Stimulated activated CD8-positive, alpha-beta memory T cell treated with anti-CD3 and anti-CD28 coated beads, Interleukin-12 subunit alpha, Interleukin-12 subunit beta, amount 100 ng/mL, for 1 hour (primary cell): ENCODE measurements at places on chromosomes 4 and X.

DNA sequence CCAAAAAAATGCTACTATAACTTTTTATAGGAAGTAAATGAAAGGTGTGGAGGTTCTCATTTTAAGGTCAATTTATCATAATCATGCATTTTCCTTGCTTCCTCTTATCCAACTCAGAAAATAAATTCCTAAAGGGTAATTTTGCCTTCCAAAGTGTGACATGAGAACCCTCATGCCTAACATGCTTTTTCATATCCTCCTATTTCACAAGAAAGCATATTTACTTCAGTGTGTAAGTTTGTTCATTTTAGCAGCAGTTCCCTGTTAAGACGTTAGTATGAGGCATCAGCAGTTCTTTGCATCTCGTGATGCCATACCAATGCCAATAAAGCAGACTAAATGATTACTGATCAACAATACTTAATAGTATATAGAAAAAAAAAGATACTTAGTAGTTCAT is 18.4 kb downstream of the WDFY3 start:
- no peak for DNase-seq

- no peak for DNase-seq
Measured at GRCh38 chrX:52378870-52379269, 10.0 kb downstream of the XAGE2 start.

GRCh38 chrX:627510-627981 is 3.0 kb upstream of the SHOX start:
- DNase-seq: no peak

- DNase-seq: no peak
Measured at GRCh38 chr4:24771241-24771640, 24.1 kb upstream of the SOD3 start.

- DNase-seq: no peak
Measured at GRCh38 chrX:154735695-154736393, 15.0 kb downstream of the GAB3 start.

DNA sequence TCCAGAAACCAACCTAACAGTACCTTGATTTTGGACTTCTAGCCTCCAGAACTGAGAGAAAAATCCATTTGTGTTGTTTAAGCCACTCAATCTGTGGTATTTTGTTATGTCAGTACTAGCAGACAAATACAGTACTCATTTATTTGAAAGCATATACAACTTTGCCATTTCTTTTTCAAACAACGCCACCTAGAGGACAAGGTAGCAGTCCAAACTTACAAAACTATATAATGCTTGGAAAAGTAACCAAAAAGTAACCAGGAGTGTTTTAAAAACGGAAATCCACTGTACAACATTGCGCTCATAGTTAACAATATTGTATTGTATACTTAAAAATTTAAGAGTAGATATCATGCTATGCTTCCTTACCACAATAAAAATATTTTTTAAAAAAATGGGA is 37.0 kb upstream of the FGF13 start:
- DNase-seq: no peak

DNA sequence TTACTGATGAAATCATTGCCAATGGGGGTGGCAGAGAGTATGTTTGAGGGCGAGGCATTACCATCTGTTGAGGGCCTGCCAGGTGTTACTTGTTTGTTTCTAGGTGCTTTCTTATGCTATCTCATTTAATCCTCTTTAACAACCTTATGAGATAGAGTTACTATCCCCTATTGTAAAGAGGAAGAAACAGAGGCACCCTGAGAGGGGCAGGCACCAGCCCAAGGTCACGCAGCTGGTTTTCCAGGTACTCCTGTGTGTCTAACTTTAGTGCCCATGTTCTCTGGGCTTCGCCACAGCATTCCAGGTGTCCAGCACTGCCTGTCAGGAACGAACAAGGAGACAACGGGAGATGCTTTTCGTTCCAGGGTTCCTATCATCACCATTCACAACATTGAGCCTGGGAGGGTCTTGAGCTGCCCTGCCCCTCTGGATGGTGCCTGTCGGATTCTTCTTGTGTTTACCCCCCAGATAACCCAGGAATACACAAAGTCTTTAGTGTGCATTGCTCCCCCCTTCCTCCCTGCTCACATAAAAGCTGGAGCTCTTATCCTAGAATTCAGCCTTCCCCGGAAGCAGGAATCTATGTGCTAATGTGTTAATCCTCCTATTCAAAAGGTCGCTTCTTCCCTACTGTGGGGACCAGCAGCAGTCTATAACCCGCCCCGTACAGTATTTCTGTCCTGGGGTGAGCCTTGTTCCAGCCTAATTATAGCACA is 24.9 kb upstream of the GPC4 start:
- DNase-seq: no peak

GRCh38 chr4:19925516-19925915 is 326.2 kb upstream of the SLIT2 start:
- DNase-seq: no peak

- no peak for DNase-seq
Measured at GRCh38 chr4:122479935-122480416, 23.5 kb upstream of the IL2 start.

GRCh38 chrX:68307769-68308168 is 125.5 kb downstream of the OPHN1 start:
- no peak for DNase-seq

- no peak for DNase-seq
Measured at GRCh38 chr4:13533670-13534343, 10.5 kb downstream of the NKX3-2 start.

GRCh38 chrX:23394421-23394820 is 59.8 kb downstream of the PTCHD1 start:
- DNase-seq: no peak

- no peak for DNase-seq
Measured at GRCh38 chr4:8198206-8198905, 734 bp upstream of the SH3TC1 start.

GRCh38 chrX:100750883-100751282 is 19.0 kb upstream of the SYTL4 start:
- DNase-seq: no peak

- no peak for DNase-seq
Measured at GRCh38 chr4:42144028-42144427, 8.4 kb downstream of the BEND4 start.

GRCh38 chr4:186266729-186267456 is 904 bp downstream of the F11 start:
- DNase-seq: no peak

DNA sequence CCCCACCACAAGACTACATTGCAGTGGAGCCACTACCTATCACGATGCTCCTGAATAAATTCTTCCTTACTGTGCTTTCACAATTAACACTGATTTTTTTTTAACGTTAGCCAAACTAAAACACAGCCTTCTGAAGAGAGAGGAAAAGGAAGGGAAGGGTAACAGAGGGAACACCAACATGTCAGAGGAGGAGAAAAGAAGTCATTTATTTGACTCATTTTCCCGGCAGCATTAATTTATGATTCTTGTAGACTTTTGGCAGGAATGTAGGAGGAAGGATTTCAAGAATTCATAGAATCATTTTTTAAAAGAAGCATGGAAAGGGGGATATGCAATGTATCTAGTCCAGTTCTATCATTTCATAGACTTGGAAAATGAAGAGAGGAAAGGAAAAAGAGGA is 74.3 kb upstream of the IQCM start:
- DNase-seq: no peak

DNA sequence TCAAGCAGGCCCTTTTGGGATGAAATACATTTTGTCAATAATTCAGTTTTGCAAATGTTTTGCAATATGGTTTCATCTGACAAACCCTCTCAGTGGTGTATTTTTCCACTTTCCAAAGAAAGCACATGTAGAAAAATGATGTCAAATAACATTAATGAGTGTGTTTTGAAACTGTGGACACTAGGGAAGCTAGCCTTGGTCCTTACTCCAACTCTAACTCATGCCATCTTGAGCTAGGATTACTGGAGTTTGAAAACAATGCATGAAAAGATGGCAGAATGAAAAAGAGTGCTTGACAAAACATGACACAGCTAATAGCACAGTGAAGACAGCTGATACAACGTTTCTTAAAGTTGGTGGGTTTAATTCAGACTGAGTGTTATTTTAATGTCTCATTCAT is 41.4 kb downstream of the HAND2 start:
- no peak for DNase-seq

DNA sequence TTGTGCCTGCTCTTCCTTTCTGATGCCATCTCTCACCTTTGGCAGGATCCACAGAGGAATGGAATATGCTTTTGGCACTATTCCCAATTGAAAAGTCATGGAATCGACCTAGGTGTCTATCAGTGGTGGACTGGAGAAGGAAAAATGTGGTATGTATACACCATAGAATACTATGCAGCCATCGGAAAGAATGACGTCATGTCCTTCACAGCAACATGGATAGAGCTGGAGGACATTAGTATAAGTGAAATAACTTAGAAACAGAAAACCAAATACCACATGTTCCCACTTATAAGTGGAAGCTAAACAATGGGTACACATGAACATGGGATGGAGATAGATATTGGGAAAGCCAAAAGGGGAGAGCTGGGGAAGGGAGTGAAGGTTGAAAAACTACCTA is 58.3 kb upstream of the SMIM31 start:
- DNase-seq: no peak

GRCh38 chr4:2482693-2483092 is 13.8 kb downstream of the RNF4 start:
- DNase-seq: no peak

- DNase-seq: no peak
Measured at GRCh38 chr4:141560056-141560455, 76.3 kb upstream of the IL15 start.

GRCh38 chr4:79673377-79673776 is 265.3 kb upstream of the GK2 start:
- DNase-seq: no peak

DNA sequence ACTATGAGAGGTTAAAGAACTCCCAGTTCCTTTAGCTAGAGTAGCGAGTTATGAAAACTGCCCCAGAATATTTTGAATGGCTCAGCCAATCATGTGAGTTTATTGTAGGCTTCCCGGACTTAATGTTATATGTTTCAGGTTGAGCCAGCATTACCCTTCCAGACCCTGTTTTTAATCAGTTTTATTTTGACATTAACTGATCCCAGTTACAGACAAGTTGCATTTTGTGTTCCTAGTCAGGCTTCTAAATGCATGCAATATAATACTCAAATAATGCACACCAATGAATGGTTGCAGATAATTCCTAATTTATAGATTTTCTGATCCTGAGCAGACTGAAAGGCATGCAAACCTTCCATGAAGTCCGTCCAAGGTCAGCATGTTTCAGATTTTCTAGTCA is 57.8 kb downstream of the EDNRA start:
- no peak for DNase-seq

DNA sequence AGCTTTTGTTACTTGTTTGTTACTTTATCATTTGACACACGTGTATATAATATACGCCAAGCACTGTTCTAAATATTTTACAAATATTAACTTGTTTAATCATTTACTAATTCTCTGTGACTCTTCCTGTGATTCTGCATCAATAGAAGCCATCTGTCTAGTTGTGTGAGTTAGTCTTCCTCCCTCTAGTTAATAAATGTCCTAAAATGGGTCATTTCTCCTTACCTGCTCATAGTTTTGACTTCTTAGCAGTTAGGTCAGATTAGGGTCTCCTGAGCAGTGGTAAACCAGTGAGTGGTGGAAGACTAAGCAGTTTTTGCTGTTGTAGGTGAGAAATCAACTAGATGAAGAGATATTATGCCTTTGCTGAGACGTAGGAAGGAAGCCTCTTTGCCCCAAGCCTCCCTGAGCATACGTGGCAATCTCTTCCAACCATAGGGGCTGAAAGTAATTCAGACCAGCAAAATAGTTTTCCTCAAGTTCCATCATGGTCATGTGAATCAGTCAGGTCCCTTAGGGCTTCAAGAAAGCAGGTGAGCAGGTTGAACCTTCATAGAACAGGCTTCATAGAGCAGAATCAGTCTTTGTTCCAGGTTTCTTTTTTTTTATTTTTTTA is 38.7 kb upstream of the THOC2 start:
- no peak for DNase-seq

GRCh38 chrX:120294651-120295050 is 16.6 kb downstream of the TMEM255A start:
- no peak for DNase-seq

DNA sequence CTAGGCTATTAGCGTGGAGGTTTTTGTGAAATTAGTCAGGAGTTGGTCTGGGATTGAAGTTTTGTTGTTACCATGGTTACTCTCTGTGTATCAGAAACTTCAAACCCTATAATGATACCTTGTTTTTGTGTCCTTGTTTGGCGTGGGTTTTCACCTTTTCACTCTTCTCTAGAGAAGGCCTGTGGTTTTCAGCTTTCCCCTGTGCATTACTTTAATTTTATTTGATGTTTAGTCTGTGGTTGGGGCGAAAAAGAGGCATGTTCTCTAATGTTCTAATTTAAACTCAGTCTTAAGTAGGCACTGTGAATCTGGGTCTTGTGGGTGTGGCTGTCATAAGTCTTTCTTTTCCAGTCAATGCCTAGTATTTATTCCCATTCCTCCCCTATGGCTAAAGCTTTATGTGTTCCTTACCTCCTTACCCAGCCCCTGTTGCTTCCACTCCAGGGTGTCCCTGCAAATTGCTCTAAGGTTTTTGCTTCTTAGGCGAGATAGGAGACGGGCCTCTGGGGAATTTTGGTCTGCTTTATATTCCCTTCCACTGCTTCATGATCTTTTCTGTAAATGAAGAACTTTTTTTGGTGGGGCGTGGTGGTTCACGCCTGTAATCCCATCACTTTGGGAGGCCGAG is 326.3 kb upstream of the ZCCHC13 start:
- DNase-seq: no peak

DNA sequence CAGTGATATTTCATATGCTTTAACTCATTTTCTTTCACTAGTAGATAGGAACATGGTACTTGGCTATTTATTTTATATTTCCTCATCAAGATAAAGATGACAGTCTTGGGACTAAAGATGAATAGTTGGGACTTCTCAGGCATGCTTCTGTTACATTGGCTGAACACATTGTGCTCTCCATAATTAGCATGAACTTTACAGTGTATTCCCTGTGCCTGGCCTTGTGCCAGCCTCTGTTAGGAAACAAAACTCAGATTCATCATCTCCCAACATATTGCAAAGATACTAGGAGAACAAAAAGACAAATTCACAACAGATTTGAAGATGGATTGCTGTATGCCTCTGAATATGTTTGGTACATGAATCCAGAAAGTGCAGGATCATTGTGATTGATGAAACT is 26.4 kb downstream of the GRIA2 start:
- no peak for DNase-seq
